Muscle of back (tissue), 13 donors: ENCODE measurements at places on chromosomes 11 and 22. TPM values are rescaled to one million over a fixed set of nuclear protein-coding genes. Genes with fewer than 3 reads are reported as not detected.

- no peak for DNase-seq
Measured at GRCh38 chr11:69486056-69486772, 4.8 kb downstream of the LINC01488 start.

GRCh38 chr11:96015906-96016565 is 92.1 kb upstream of the MTMR2 start:
- no peak for DNase-seq

DNA sequence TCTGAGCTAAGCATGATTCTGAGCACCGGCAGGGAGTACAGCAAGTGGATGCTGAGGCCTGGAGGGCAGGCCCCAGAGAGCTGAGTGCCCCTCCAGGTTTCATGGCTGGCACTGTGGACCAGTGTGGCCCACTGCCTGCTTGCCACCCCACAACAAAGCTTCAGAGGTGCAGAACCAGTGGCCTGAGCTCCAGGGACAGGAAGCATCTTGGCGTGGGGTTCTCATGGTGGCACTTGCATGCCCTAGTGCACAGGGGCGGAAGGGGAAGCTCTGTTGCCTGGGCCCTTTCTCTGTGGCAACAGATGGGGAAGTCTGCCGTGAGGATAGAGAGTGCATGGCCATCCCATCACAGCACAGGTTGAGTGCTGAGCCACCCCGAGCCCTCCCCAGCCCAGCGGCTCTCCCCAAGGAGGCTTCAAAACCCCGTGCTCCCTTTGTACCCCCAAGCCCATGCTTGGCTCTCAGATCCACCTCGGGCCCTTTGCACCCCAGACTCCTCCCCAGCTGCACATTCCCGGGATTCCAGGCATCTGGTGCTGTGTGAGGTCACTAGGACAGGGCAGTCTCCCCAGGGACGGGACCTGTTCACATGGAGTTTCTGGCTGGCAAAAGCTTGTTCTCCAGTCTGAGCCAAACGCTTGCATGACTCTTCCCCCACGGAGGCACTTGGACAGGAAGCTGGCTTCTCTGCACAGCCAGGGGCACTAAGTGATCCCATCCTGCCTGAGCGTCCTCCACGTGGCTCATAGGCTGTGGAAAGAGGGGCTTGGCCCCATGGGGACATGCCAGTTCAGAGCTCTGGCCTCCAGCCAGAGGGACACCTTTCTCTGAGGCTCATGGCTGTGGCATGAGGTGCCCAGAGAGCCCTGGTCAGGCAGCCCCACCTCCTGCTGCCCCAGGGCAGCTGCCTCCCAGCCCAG is 4.2 kb downstream of the SLC25A1 start:
- no peak for DNase-seq

- no peak for DNase-seq
Measured at GRCh38 chr22:35677460-35678187, 29.4 kb downstream of the APOL6 start.

- DNase-seq = peak; percentile 75
Measured at GRCh38 chr11:1335811-1336761, 26.7 kb upstream of the TOLLIP start.

Gene GRM5
- not detected for polyA plus RNA-seq

Gene GPR83
- 0.24 TPM for polyA plus RNA-seq

DNA sequence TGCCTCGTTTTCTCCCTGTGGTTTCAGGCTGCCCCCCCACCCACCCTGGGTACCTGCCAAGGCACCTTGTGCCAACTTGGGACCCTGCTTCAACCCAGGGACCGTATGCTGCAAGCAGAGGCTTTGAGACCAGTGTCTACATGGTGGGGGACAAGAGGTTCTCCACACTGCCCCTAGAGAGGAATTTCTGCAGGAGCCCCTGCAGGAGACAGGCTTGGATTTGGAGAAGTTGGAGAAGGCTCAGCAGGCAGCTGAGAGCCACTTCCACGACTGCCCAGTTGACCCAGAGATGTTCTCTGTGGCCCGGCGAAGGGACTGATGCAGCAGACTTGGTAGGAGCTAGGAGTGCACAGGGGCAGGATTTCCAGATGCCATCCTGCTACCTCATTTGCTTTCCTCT is 20.1 kb upstream of the NNMT start:
- DNase-seq = no peak

- DNase-seq = peak; percentile 14
Measured at GRCh38 chr11:17014833-17015626, 816 bp upstream of the PLEKHA7 start.

- no peak for DNase-seq
Measured at GRCh38 chr11:27466363-27466762, 6.2 kb downstream of the LGR4 start.

DNA sequence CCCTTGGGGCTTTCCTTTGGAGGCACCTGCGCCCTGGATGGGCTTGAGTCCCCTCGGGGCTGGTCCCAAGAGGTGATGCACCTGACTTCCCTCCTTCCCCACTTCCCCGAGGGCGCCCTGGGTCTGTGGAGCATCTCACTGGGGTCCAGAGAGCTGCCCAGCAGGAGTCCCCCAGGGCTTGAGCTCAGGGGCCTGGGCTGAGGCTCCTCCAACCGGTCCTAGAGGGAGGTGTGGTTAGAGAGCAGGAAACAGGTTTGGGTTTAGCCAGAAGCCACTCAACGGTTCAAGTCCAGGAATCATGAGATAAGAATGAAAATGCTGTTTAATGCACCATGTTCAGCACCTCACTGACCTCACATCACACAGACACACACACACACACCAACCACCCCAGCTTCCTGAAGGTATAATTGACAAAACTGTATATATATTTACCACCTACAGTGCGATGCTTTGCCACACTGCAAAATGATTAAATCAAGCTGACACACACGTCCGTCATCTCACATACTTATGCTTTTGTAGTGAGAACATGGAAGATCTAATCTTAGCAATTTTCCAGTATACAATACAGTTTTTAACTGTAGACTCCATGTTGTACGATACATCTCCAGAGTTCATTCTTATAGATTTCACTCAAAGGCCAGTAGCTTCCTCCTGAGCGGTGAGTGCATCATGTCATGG is 628 bp upstream of the IGLL1 start:
- no peak for DNase-seq

Gene MMP11
- 7.6 TPM for polyA plus RNA-seq

Gene PITPNB
- polyA plus RNA-seq = 53.6 TPM

Gene SH3BP1
- polyA plus RNA-seq = 12.6 TPM

Gene RAG2
- polyA plus RNA-seq = 0.20 TPM

- peak; percentile 38 for DNase-seq
Measured at GRCh38 chr11:134228625-134229024, 4.2 kb downstream of the VPS26B start.

DNA sequence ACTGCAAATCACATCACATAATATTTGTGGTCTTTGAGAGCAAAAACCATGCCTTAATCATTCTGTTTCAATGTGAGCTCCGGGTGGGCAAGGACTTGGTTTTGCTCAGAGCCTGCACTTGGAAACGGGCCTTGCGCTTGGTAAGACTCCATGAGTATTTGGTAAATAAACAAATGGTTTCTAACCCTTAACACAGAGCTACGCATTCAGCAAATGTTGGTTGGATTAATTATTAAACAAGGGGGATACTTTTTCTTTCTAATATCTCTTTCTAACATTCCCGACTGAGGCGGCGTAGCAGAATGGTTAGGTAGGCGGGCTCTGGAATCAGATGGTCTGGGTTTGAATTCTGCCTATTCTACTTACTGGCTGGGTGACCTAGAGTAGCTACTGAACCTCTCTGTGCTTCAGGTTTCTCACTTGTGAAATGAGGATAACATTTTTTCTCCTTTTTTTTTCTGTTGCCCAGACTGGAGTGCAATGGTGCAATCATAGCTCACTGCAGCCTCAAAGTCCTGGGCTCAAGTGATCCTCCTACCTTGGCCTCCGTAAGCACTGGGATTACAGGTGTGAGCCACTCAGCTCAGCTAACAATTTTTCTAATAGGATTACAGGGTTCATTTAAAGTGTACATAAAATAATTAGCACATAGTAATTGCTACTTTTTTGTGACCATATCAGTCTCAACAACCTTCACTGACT is 3.4 kb upstream of the FAM83F start:
- no peak for DNase-seq

Gene DYNC2H1
- 11.6 TPM for polyA plus RNA-seq

Gene NPAS4
- polyA plus RNA-seq = 0.44 TPM

DNA sequence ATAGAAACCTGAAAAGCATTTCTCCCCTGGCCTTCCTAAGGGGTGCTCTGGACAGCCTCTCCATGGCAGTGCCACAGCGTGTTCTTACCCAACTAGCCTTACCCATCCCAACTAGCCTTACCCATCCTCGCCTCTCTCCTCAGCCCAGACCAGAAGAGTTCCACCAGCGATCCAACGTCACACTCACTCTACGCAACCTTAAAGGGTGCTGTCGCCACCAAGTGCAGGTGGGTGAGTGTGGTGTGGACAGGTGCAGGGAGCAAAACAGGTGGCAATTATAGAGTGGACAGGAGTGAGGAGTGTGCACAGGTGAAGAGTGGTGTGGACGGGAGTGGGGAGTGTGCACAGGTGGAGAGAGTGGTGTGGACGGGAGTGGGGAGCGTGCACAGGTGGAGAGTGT is 17.8 kb downstream of the TMEM121B start:
- DNase-seq = no peak

DNA sequence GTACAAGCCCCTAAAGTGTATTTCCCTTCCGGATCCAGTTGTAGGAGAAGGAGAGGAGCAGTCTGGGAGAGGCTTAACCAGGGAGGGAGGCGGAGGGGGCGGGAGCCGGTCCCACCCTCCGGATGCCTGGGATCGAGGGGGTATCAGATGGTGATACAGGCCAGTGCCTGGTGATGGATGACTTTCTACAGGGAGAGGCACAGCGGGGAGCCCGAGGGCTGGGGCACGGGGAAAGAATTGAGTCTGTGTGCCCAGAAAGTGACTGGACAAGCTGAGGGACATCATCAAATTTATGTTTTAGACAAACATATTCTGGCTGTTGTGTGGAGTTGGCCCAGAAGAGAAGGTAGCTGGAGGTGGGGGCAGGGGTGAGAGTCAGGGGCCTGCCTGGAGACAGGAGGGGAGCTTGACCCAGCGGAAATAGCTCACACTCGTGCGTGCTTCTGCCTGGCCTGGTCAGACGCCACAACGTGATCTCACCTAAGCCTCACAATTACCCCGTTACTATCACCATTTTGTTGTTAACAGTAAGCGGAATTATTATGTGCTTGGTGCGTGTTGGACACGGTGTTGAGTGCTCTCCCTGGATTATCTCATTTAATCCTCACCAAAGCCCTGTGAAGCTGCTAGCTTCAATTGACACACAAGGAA is 42.4 kb downstream of the AMPD3 start:
- no peak for DNase-seq

GRCh38 chr11:128052912-128053641 is 534.3 kb downstream of the ETS1 start:
- DNase-seq = no peak

Gene RIC8A
- polyA plus RNA-seq = 64.3 TPM

Gene APOL4
- 16.8 TPM for polyA plus RNA-seq

GRCh38 chr11:59710136-59710847 is 3.4 kb downstream of the OR10V1 start:
- no peak for DNase-seq

DNA sequence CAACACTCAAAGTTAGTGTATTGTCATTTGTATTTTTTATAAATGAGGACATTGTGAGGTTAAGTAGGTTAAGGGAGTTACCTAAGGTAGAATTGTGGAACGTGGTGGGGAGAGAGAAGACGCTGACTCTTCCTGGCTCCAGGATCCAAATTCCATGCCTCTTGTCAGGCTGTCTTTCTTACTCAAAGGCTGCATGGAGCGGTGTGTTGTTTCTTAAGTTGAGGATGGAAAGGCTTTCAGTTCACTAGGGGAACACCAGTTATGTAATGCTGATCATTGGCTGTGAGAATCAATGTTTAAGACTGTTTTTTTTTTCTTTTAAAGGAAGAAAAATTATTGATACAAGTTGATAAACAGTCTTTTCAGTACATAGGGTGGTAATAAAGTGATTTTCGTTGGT is 2.9 kb downstream of the UBE2L3 start:
- no peak for DNase-seq

GRCh38 chr11:102590276-102591049 is 34.7 kb downstream of the MMP20 start:
- no peak for DNase-seq

- DNase-seq = no peak
Measured at GRCh38 chr11:838441-839279, 3.7 kb downstream of the POLR2L start.

DNA sequence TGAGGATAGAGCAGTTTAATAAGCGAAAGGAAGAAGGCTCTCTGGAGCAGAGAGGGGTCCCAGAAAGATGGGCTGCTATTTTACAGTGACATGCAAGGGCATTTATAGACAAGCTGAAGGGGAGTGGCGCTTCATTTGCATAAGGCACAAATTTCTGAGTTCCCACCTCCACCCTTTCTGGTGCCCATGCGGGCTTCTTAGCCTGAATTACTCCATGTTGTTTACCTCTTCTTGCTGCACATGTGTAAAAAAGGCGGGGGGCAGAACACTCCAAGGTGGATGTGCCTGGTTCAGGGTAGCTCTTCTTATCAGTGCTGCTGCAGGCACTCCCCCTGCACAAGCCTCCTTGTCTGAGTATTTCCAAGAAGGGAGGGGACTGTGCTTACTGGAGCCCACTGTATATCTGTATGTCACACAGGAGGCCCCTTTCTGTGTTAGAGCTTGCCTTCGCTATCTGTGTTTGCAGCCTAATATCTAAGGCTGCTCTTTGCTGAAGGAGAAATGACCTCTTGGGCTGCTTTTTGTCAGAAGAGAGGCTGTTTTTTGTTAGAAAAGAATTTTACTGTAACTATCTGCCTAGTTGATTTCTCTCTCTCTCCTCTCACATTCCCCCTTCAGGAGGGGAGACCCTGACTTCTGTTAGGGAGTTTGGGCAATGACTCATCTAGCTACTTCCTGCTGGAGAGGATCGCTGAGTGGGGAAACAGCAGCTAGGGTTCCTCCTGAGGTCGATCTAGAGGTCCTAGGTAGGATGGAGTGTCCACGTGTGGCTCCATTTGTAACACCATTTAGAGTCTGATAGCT is 1057.0 kb upstream of the CNTN5 start:
- DNase-seq = no peak

Gene ZC3H12C
- 9.6 TPM for polyA plus RNA-seq

- no peak for DNase-seq
Measured at GRCh38 chr11:59473015-59473414, at the start of gene OR4D10. TSS of gene OR4D10 (plus strand) at chr11:59473315. CDS start at chr11:59477430, 4,115 bp downstream.

GRCh38 chr11:35146711-35147110 is 7.7 kb downstream of the CD44 start:
- DNase-seq = no peak

DNA sequence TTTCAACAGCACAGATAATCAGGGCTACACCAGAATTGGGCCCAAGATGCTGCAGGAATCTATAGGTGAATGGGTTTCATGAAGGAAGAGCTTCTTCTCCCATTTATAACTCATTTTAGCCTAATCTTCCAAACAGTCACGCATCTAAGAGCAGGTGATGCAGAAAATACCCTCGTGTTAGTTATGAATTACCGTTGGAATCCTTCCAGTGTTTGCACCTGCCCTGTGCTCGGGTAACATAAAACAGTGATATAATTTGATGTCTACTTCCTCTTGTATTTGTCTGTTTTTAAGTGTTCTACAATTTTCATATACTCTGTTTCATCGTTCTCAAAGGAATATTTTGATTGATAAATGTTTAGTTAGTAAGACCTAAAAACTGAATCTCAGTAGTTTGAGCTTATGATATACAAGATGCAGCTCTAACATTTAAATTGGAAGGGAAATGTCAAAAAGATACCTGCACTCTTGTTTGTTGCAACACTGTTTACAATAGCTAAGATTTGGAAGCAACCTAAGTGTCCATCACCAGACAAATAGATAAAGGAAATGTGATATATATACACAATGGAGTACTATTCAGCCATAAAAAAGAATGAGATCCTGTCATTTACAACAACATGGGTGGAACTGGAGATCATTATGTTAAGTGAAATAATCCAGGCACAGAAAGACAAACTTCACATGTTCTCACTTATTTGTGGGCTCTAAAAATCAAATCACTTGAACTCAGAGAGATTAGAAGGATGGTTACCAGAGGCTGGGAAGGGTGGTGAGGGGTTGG is 42.1 kb downstream of the PPARA start:
- no peak for DNase-seq
